ENCODE measurements at places on chromosomes 2 and 18.
A peak's percentile ranks its signal among the peaks of the same experiment; 100 is the strongest.

DNA sequence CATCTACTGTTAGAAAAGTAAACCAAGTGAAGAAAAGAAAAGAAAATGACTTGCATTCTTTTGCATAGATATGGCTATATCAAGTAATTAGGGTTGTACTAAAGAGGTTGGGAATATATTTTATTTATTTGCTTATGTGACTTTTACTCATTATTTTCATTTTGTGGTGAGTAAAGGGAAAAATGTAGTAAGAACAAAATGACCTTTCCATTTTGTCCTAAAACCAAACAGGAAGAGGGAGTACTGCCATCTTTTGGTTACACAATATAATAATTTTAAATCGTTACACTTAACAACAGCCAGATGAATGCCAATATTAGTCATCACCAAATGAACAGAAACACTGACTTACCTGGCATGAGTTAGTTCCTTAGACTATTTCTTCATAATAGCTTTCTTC lies 47.3 kb upstream of the NDUFV2 start:
- DNase-seq = no peak

- no peak for DNase-seq
These were observed 32.8 kb downstream of the TTC32 start for GRCh38 chr2:19868701-19869580.

DNA sequence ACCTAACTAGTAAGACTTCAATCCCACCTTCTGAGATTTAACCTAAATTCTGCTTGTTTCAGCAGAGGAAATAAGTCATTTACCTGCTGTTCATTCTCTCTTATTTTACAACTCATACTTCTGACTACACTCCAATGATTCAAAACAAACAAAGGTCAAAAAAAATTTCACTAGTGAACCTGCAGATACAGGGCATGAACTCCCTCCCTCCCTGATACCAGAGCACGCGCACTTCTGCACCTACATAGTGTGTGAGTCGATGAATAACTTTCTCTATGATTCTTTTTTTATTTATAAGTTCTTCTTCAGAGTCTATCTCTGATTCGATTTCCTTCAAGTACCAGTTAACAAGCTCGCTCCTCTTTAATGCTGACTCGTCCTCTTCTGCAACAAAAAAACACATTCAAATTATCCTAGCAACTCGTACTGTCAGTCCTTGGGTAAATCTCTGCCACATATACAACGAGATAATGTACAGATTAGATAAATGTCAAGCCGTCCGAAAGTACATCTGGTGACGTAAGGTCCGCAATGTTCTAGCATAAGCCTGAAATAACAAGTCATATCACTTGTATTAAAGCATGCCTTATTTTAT lies 7.4 kb upstream of the LCT start:
- no peak for DNase-seq

- no peak for DNase-seq
These were observed 1310.8 kb upstream of the CHAC2 start for GRCh38 chr2:52456561-52457377.

DNA sequence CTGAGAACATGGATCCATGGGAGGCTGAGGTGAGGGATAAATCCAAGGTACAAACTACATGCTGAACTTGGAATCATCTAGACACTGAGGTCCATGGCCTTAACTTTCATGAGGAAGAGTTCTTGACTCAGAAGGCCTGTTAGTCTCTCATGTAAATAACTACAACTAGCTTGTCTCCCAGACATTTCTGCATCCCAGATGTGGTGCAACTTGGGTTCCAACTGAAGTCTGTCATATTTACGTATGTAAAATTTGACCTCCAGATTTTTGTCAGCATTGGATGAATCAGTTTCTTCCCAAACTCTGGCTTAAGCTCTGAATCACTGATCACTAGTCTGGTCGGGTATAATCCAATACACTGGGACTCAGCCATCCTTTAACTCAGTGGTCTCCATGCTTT lies 306.9 kb downstream of the PDE11A start:
- no peak for DNase-seq

GRCh38 chr2:27707462-27708256 lies 44.0 kb downstream of the SLC4A1AP start:
- DNase-seq = no peak

DNA sequence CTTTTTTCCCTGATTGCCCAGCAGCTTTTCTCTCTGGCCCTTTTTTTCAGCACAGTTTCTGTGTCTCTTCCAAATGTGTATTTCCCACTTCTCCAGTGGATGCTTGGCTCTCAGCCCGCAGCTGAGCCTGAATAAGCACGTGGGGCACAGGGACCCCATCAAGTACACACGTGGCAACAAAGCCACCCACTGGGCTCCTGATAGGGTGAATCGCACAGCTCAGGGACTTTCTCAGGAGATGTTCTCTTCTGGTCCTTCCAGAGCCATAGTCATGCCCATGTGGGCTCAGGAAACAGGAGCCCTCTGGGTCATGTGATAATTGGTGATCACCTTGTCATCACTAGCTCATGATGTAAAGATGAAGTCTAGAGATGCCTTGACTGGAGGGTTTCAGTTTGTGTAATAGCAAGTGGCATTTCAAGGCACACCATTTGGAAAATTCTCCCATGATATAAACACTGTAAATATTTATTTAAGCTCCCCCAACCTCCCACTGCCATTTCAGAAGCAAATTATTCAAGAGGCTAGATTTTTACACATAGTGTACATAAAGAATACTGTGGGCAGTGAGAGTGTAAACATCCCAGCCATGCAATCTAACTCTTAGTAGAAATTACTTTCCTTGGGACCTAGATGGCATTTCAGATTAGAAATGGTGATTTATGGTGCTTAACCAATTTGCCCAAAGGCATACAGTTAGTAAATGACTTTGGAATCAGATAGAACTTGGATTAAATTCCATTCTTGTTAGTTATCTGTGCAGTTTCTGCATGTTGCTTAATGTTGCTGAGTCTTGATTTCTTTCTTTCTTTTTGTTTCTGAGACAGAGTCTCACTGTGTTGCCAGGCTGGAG lies 597.5 kb downstream of the SLC4A3 start:
- DNase-seq = no peak

DNA sequence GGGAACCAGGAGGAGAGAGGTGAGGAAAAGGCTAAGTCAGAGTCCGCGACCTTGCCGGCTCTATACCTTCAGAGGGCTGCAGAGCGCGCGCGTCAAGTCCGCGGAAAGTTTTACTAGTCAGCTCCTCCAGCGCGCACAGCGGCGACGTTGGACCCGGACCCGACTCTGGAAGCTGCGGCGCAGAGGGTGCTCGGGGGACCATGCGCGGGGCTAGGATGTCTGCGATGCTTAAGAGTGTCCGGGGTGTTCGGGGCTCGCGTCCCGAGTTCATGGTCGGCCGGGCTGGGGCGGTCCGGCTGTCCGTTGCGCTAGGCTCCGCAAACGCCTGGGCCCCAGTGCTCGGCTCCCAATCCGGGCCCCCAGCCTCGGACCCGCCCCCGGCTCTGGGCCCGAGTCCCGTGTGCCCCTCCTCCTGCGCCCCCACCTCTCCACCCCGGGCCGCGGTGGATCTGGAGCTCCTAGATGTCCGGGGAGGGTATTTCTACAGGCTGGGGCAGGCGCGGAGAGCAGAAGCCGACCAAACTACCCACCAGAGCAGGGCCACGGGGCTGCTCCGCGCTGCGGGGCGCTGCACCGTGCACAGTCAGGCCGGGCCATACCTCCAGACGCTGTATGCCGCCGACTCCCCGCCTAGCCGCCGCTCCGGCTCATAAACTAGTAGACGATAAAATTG lies at the start of gene LBX2:
Gene LBX2 (minus strand): TSS at position 337 of the 673 bp plus-strand sequence. CDS start 66 bp downstream, at position 271.
- DNase-seq = no peak

- peak; percentile 33 for DNase-seq
These were observed 616.6 kb upstream of the FSHR start for GRCh38 chr2:49770919-49771318.

- DNase-seq = no peak
These were observed 6.1 kb upstream of the ACOXL start for GRCh38 chr2:110726285-110726684.

DNA sequence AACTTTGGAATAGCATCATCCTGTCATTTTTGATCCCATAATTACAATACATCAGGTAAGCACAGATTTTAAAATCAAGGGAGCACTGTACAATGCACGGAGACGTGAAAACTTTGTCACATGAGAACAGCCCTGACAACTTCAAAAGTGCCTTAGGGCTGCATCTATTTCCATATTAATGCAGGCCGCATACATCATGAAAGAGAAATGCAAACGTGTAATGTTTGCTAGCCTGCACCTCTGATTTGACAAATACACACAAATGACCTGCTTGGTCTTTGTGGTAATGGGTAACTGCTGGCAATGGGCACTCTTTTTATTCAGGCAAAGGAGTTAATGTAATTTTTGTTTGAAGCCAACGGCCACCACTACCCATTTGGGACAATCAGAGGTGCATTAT lies 202.0 kb upstream of the EPHA4 start:
- DNase-seq = no peak

DNA sequence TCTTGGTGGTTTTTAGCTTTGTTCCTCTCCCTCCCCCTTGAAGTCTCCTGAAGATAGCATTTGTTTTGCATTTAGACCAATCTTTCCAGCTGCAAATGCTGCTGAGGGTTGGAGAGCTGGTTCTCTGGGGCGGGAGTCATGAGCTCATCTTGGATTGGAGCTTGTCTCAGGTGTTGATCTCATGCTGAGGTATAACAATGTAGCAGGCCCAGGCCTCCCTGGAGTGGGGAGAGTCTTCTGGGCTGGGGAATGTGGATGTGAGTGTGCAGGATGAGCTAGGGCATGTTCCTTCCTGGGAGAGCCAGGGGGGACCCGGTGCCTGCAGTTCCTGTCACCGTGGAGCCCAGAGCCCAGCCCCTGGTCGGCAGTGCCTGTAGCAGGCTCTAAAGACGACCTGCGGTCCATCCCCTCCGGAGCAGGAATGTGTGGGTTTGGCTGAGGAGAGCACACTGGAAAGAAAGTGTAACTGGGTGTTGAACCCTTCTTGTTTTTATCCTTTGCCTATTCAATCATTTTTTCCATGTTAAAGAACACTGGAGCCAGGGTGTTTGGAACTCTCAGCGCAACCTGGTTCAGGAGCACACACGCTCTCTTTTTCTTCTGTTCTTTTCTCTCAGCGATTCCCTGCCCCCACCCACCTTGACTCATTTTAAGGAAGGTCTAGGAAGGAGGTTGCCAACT lies 2.7 kb downstream of the ZNF532 start:
- peak; percentile 61 for DNase-seq

- peak; percentile 70 for DNase-seq
These were observed 1.1 kb downstream of the MIB1 start for GRCh38 chr18:21741562-21742314.

GRCh38 chr2:47006374-47007222 lies 91.0 kb upstream of the MCFD2 start:
- DNase-seq = no peak

GRCh38 chr2:161307676-161308075 lies 549 bp upstream of the PSMD14 start:
- DNase-seq = no peak

DNA sequence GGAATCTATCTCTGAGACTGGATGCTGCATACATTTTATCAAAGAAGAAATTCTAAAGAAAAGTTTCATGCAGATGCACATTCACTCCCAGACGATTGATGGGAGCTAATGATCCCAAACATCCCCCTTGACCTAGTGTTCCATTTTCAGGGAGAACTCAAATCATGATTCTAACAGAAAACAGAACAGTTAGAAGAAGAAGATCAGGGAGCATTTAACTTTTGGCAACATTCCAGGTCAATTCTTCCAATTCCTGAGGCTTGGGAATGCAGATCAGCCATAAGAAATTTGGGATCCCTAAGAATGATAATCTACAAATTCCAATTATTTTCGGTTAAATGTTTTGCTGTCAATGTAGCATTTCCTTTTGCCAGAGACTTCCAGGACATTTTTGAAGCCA lies 96.6 kb downstream of the CPO start:
- DNase-seq = no peak

- no peak for DNase-seq
These were observed 5.7 kb downstream of the RAMP1 start for GRCh38 chr2:237864940-237865622.

DNA sequence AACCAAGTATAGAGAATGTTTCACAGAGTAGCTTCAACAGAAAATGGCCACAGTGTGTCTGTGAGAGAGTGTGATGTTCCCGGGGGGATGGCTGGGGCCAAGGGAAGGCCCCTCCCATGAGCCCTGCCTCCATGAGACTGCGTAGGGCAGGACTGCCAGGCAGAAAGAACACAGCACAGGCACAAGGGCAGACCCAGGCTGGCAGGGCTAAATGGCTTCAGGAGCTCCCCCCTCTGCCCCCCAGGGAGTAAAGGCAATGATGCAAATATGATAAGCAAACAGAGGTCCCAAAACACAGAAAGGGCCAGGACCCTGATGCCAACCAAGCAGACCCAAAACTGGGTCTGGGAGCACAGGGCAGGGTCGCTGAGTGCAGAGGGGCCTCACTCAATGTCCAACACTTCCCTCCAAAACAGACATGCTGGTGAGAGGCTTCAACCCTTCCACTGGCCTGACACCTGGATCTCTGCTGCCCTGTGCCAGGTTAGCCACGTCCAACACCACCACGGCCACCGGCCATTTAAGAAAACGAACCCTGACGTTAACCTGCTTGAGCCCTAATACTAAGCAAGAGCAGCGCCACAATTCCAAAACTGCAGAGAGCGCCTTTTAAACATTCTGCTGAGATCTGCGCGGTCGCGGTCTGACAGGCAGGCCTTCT lies 90.3 kb downstream of the HDAC4 start:
- DNase-seq = no peak

DNA sequence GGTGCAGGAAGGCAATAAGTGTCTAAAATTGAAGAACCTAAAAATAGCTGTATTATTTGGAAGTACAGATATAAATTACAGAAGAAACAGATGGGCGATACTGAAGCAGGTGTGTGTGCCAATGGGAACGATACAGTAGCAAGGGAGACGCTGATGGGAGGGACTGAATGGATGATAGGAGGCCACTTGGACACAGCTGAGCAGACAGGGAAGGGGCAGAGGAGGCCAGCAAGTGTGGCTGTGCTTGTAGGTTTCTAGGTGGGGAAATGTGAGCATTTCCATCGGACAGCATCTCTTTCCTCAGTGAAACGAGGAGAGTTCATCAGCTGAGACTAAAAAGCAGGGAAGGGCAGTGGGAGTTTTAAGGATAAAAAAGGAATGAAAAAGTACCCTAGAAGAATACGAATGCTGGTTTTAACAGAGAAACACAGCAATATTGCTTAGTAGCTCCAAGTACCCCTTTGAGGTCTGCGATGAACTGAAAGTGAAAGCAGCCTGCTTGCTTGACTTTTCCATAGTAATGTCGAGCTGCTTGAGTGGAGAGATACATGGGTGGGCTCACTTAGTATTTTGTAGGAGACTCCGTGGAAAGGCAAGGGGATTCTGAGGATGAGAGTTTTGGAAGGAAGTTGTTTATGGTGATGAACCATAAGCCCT lies 91.7 kb upstream of the EPC2 start:
- no peak for DNase-seq

DNA sequence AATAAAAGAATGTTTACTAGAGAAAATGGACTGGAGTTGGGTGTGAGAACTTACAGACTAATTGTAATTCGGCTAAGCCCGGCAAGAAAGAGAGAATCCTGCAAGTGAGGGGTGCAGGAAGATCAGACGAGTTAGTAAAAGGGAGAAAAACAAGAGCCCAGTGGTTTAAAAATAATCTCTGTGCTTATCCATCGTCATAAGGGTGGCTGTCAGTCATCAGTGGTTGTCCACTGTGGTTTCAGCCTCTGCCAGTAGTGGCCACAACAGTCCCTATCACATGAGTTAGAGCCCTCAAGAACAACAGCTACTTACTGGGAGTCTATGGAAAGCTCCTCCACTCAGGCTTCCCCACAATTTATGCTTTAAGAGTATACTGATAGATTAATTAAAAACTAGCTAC lies 239.8 kb downstream of the SETBP1 start:
- no peak for DNase-seq
